ENCODE measurements at places on chromosomes 4 and X.
A peak's percentile ranks its signal among the peaks of the same experiment; 100 is the strongest.

- H3K27ac ChIP-seq = no peak overlapping the region
- H3K4me3 ChIP-seq = no peak overlapping the region
- no peak for DNase-seq
- H3K4me1 ChIP-seq = no peaks in the 10 kb centered on the region
- H3K36me3 ChIP-seq = no peaks in the 10 kb centered on the region
Measured at GRCh38 chr4:125739760-125740159, 425.0 kb downstream of the FAT4 start.

DNA sequence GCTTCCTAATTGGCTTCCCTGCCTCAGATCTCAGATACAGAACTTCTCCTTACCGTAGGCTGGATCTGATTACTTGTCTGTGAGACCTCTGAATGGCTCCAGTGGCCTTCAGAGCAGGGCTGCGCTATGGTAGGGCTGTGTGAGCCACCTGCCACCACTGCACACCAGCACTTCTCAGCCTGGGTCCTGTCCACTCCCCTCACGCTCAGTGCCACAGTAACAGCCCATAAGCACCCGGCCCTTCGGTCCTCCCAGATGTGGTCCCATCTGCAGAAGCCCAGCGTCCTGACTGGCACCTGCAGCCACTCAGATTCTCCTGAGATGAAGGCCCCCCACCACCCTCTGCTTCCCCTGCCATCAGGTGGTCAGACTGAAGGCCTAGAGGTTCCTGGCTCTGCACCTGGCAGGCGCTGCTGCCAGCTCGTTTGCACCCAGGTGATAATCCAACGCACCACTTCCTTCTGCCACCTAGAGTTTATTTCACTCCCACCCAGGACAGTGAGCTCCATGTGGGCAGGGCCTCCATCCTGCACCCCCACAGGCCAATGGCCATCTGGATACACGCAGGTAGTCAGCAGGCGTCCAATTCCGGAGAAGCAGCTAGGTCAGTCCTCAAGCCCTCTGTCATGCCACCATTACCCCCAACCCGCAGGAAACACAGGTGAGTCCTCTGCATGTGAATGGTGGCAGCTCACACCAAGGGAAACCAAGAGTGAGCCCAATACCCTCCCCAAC, 5.4 kb downstream of the WDR1 start:
- peaks cover 70% of the 10 kb centered on the region for H3K36me3 ChIP-seq
- H3K4me1 ChIP-seq = peaks cover 11% of the 10 kb centered on the region
- peak overlapping the region; percentile 6 for H3K4me3 ChIP-seq
- no peak for DNase-seq
- no peaks in the 10 kb centered on the region for H3K27me3 ChIP-seq
- H3K27ac ChIP-seq = peak overlapping the region; percentile 95

- peaks cover 5% of the 10 kb centered on the region for H3K4me1 ChIP-seq
- no peaks in the 10 kb centered on the region for H3K36me3 ChIP-seq
- peak; percentile 84 for DNase-seq
- H3K27ac ChIP-seq = peak overlapping the region; percentile 43
- H3K27me3 ChIP-seq = no peaks in the 10 kb centered on the region
Measured at GRCh38 chr4:186651624-186652023, 72.0 kb downstream of the FAT1 start.

DNA sequence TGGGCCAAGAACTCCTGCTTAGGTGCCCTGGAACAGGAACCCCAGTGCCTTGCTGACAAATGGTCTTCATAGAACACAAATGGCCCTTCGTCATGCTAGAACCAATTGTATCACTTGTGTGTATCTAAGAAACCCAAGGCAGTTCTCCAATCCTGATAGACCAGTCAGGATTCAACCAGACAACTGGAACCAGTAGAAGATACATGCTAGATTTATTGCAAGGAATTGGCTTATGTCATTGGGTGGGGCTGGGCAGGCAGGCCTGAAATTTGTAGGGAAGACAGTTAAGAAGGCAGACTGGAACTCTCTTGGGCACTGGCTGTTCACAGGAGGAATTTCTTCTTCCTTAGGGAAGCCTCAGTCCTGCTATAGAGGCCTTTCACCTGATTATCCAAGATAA, 17.0 kb upstream of the TBL1X start:
- no peak overlapping the region for H3K4me3 ChIP-seq
- no peak for DNase-seq

All from tibial artery (tissue), 4 donors.